ENCODE measurements at places on chromosomes 7 and 10.

DNA sequence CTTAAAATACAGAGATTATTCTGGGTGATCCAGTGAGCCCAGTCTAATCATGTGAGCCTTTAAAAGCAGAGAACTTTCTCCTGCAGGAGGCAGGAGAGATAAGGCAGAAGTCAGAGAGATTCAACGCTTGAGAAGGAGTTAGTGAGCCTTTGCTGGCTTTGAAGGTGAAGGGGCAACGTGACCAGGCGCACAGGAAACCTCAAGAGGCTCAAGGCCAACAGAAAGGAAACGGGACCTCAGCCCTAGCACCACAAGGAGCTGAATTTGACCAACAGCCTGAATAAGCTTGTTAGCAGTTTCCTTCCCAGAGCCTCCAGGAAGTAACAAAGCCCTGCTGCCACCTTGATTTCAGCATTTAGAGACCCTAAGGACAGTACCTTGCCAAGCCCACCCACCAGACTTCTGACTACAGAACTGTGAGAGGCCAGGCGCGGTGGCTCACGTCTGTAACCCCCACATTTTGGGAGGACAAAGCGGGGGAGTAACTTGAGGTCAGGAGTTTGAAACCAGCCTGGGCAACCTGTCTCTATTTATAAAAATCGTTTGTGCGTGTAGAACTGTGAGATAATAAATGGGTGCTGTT is 87.3 kb upstream of the KAT6B start:
- no peak for DNase-seq

DNA sequence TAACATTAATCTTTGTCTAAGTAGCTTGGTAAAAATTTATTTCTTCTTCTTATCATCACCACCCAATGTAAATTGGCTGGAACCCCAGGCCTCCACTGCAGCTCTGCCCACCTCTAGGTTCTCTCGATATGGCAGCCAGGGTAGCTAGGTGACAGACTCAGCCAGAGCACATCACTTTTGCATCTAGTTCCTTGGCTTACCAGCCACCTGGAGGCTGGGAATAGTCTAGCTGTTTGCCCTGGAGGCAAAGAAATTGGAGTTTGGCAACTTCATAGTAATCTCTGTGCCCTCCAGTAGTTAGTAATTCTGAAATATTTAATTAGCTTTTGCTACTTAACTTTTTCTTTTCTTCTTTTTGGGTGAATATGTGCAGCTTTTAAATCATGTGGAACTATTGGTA is 9.4 kb downstream of the IFRD1 start:
- DNase-seq, result no peak

- no peak for DNase-seq
Observed at GRCh38 chr7:139116999-139117398, 7.5 kb upstream of the ZC3HAV1 start.

- DNase-seq, result no peak
Observed at GRCh38 chr10:28326516-28327490, 23.9 kb upstream of the MPP7 start.

DNA sequence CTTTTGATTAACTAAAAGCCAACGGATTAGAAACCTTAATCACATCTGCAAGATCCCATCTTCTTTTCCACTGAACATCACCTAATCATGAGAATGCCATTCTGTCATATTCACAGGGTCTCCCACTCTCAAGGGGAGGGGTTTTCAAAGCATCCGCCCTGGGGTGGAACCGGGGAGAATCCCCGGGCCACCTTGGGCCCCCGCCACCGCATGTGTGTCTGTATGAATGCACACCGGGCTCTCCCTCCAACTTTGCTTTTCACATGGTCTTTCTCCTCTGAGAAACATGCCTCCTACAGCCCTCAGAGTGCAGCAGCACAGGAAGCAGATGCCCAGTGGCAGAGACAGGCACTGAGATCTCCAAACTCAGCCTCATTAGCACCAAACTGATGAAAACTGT is 233.2 kb upstream of the PPP2R2D start:
- DNase-seq, result no peak

GRCh38 chr10:42743697-42744096 is 38.9 kb upstream of the BMS1 start:
- no peak for DNase-seq

DNA sequence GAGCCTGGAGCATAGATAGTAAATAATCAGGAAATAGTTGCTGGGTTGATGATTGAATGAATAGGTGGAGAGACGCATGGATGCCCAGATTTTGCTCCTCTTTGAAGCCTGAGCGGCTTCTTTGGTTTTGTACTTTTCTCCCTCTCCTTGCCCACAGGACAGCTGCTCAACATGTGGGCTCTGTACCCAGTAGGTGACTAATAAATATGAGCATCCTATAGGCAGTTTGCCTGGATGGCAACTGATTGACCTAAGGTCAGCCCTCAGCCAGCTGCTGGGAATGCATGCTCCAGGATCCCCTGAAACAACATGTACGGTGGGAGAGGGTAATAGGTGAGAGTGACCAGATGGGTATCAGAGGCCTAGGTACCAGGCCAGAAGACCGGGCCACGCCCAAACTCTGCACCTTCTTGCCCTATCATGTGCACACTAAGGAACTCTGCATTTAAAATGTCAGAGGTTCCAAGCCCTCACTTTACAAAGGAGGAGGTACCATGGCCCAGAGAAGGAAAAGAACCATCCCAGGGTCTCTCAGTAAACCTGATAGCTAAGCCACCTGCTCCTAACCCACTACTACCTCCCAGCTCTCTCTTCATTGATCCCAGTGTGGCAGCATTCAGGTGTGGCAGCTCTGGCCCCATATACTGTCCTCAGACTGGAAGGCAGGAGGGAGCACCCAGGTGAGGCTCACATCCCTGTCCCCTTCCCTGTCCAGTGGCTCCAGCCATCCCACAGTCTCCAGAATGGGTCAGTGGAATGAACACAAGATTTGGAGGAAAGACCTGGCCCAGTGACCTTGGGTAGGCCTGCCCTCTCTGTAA is 2.7 kb upstream of the ZCCHC24 start:
- DNase-seq, result no peak

- no peak for DNase-seq
Observed at GRCh38 chr10:12337453-12338372, 11.6 kb upstream of the CAMK1D start.

DNA sequence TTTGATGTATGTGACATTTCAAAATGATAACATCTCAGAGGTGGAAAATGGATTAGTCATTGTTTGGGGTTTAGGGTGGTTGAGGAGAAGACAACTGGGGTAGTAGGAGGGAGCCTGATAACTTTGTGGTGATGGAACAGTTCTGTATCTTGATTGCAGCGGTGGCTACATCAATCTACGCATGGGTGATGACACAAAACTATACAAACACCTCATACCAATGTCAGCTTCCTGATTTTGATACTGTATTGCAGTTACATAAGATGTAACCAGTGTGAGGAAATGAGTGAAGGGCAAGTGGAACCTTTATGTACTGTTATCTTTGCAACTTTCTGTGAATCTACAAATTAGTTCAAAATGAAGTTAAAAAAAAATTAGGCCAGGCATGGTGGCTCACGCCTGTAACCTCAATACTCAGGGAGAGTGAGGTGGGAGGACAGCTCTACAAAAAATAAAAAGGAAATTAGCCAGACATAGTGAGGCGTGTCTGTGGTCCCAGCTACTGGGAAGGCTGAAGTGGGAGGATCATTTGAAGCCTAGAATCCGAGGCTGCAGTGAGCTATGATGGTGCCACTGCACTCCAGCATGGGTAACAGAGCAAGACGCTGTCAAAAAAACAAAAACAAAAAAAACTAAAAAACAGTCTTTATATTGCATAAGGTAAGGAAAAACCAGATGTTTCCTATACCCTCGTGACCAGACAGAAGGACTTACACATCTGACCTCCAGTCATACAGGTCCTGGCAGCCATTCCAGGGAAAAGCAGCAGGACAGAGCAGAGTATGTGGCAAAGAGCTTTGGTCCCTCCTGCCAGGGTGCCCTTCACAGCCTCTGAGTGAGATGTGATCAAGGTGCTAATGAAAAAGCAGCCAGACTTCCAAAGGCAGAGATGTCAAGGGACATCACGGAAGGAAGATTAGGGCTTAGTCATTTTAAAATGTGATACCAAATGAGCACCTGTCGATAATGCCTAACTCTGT is 50.8 kb downstream of the CYTH3 start:
- no peak for DNase-seq

DNA sequence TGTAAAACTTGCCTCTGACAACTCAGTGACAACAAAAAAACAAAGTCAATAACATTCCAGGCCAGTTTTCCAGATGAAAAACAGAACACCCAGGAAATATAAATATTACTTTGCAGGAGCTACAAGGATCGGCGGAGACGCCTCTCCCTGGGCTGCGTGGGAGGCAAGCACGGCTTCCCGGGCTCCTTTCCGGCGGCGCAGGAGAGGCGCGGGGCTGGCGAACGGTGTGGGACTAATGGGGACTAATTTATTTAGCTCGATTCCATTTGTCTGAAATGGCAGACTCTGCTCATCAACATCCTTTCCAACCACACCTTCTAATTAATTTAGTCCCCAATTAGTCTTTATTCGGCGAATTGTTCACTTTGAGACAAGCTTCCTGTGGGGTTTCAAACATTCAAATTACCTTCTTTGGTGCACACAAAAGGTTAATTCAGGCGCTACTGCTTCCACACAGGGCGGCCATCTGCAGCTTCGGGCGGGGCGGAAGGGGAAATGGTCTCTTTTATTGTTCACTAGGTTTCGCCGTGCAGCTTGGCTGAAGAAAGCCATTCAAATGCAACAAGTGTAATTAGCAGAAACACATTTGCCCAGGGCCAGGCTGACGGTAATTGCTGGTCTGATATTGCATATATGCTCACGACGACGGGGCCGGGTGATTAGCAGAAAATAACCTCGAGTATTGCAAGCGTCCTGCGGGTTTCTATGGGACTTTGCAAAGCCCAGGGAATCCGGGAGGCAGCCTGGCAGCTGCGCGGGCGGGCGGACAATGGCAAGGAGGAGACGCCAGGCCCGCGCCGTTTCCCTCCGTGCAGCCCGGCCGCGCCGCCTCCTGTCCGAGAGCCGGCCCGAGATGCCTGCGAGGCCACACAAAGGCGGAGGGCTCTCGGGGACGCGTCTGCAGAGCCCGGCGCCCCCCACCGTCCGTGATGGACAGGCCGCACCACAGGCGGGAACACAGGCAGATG is 270.1 kb downstream of the PTPRN2 start:
- DNase-seq, result no peak

DNA sequence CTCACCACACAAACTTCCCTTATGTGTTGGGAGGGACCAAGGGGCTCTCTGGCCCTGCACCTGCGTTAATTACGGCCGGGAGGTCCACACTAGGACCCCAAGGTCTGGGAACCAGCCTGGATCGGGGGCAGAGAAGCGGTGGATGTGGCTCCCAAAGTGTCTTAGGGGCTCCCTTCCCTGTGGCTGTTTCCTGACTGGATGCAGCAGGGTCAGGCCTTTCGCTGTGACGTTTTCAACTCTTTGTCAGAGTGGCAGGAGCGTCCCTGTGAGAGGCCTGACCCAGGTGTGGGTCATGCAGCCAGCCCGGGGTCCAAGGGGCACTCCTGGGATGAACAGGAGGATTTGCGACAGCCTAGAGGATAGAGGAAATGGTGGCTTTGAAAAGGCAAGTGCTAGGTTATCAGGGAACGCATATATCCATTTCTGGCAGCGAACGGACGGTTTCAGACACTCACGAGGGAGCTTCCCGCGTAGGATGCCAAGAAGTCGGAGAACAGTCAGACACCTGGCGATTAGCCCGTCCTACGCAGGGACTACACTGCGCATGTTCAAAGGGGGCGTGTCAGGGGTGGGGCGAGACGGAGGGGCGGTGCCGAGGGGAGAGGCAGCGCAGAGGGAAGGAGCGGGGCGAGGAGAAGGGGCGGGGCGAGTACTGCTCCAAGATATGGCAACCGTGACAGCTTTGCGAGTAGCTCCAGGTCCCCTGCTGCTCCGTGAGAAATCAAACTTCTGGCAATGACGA is 46.2 kb upstream of the ZNF716 start:
- DNase-seq, result no peak

DNA sequence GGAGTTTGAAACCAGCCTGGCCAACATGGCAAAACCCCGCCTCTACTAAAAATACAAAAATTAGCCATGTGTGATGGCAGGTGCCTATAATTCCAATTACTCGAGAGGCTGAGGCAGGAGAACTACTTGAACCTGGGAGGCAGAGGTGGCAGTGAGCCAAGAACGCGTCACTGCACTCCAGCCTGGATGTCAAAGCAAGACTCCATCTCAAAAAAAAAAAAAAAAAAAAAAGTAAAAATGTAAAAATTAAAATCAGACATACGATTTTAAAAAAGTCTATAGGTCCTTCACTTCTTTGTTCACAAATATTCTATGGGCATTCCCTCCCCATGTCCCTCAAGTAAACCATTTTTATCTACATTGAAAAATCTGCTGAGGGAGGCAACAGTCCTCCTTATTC is 34.9 kb upstream of the TLL2 start:
- no peak for DNase-seq

DNA sequence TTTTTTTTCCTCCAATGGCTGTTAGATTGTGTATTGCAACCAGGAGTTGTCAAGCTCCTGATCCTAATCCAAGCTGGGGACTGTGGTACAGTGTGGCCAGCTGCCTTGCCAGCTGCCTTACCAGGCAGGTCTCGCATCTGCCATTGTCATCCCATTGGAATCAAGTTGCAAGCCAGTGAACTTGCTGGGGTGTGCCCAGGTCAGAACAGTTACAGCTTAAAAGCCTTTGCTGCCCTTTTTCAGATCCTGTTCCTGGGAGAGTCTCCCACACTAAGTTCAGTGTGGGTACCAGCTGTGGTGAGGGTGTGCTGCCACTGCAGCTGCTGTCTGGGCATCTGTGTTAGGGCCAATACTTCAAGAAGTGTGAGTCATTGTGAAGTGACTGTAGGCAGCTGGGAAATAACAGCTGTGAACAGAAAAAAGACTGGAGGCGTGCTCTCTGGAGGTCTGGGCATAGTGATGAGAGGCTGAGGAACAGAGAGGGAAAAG is 72.8 kb downstream of the CCNY start:
- no peak for DNase-seq
